ENCODE measurements at places on chromosomes 4 and X.

DNA sequence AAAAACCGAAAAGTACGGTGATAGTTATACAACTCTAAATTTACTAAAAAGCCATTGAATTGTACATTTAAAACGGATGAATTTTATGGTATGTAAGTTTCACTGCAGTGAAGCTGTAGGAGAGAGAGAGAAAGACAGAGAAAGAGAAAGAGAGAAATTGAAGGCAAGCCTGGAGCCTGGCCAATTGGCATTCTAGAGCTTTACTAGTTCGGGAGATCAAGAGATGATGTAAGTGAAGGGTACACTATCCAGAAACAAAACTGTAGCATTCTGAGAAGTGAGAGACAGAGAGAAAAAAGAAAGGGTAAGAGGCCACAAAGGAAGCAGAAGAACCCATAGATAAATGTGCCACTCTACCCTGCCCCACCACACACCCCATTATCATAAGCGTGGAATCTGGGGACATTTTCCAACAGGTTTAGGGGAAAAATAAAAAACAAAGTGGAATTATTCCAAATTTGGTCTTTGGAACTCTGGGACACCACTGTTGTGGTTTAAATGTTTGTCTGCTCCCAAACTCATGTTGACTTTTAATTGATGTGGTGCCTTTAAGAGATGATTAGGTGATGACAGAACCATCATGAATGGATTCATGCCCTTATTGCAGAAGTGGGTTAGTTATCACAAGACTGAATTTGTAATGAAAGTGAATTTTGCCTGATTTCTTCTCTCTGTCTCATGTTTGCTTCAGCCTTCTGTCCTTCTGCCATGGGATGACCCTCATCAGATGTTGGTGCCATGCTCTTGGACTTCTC, 123.0 kb upstream of the PLS3 start:
- DNase-seq = no peak

- DNase-seq = no peak
These were observed 66.9 kb downstream of the SYNPO2 start for GRCh38 chr4:118955515-118955914.

GRCh38 chr4:56424697-56425514, 10.5 kb downstream of the PPAT start:
- DNase-seq = no peak

- DNase-seq = no peak
These were observed 27.1 kb downstream of the PAK3 start for GRCh38 chrX:111123125-111123524.

DNA sequence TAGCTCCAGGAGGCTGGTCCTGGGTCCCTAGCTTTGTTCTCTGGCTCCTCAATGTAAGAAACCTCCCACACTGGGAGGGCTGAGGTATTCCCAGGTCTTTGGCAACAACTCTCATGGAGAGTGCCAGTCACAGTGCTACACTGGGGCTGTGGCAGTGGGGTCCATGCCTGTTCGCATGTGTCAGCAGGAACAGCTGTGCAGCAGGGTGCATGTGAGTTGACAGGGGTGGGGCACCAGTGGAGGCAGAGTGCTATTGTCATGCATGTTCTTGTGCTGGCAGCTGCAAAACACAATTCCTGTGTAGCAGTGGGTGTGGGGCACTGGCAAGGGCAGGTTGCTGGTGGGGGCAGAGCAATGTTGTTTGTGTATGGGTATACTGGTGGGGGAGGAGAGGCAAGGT, 246.0 kb downstream of the CXXC4 start:
- no peak for DNase-seq

DNA sequence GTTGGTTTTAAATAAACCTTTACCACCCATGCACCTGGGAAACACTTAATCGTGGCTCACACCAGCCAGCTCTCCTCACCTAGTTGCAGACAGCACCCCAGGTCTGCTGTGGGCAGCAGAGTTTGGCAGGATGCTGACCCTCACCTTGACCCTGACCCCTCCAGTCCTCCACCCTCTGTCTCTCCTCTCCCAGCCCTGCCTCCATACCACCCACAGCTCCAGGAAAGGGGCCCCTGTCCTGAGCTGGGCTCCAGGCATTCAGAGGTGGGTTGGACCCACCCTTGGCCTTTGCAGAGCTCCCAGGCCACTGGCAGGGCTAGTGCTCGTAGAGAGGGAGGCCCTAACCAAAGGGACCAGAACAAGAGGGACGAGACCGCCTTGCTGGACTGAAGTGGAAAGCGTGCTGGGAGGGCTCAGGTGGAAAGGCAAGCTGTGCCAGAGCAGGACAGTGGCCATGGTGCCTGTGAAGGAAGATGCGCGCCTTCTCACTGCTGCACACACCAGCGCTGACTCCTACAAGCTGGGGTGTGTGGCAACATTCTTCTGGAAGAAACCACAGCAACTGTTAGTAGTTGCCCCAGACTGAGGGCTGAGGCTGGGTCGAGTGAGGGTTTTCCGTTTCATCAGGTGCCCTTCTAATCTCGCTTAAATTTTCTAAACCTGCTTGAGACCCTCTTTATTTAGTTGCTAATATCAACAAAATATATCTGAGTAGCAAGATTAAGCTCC, 10.7 kb upstream of the S100P start:
- no peak for DNase-seq

DNA sequence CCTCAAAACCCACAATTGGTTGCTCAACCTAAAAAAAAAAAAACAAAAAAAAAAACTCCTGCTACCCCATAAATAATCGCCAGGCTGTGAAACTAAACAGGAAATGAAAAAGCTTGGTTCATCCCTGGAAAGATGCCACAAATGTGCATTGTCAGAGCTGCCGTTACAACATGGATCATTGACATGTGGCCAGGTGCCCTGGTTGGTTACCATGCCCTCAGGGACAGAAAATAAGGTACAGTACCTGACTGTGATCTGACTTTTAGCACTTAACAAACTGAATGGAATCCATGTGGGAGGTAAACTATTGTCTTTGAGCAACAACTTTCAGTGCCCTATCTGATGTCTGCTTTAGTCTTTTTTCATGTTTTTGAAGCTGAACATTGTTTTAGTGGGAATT, 118.0 kb upstream of the RPL34 start:
- no peak for DNase-seq

- DNase-seq = no peak
These were observed 130.9 kb upstream of the FAM9B start for GRCh38 chrX:9164533-9165426.

GRCh38 chr4:168734703-168735678, 238.1 kb downstream of the PALLD start:
- no peak for DNase-seq

- no peak for DNase-seq
These were observed 235.7 kb downstream of the NKX6-1 start for GRCh38 chr4:84263415-84263814.

GRCh38 chr4:161604516-161605300, 559.1 kb downstream of the FSTL5 start:
- no peak for DNase-seq

DNA sequence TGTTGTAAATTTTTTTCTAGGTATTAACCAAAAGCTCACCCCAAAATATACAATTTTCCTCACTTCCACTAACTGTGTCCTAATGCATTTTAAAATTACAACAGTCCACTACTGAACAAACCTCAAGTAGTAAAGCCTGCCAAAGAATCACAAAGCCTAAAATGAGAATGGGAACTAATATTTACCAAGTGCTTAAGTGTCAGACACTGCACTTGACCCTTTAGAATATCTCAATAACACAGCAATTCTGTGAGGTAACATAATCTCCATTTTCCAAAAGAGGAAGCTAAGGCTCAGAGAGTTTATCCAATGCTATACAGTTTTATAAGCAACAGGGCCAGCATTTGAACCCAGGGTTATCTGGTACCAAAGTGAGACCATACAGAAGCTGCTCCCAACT, 4.9 kb downstream of the SLC9A7 start:
- no peak for DNase-seq

DNA sequence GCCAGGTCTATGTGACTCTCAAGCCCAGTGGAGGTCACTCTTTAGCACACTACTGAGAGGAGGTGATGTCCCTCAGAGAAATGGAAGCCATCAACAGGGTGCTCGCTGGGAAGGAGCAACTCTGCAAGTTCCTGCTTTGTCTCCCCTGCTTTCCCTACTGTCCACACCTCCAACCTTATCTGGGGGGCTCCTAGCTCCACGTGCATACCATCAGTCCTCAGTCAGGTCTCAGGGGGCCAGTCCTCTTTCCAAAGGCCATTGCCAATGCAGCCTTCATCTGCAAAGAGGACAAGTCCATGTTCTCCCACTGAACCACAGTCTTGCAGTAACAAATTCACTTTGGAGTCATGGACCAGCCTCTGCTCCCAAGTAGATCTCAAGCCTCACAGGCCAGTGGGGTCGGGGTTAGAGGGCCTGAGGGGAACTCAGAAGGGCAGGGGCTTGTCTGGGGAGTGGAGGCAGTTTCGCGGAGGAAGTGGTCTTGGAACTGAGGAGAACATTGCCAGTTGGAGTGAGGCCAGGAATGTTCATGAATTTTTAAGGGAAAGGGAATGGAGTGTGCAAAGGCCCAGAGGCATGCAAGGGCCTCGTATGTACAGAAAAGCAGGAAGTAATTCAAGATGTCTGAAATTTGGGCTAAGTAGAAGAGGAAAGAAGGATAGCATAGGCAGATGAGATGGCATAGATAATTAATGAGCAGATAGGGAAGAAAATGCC, 8.9 kb downstream of the RTL5 start:
- no peak for DNase-seq

DNA sequence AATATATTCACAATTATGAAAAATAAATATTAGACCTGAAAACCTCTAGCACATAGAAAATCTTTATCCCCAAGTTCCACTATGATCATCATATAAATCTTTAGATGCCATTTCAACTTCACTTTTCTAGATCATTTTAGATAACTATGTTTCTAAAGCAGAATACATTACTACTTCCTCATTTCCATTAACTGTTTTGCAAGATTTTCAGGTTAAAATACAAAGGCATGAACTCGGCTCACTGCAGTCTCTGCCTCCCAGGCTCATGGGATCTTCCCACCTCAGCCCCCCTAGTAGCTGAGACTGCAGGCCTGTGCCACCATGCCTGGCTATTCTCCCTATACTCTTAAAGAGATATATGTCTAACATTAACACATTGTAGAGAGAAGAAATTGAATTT, 1365.9 kb upstream of the AGA start:
- DNase-seq = no peak

GRCh38 chr4:161496-162284, 37.4 kb downstream of the ZNF718 start:
- no peak for DNase-seq

DNA sequence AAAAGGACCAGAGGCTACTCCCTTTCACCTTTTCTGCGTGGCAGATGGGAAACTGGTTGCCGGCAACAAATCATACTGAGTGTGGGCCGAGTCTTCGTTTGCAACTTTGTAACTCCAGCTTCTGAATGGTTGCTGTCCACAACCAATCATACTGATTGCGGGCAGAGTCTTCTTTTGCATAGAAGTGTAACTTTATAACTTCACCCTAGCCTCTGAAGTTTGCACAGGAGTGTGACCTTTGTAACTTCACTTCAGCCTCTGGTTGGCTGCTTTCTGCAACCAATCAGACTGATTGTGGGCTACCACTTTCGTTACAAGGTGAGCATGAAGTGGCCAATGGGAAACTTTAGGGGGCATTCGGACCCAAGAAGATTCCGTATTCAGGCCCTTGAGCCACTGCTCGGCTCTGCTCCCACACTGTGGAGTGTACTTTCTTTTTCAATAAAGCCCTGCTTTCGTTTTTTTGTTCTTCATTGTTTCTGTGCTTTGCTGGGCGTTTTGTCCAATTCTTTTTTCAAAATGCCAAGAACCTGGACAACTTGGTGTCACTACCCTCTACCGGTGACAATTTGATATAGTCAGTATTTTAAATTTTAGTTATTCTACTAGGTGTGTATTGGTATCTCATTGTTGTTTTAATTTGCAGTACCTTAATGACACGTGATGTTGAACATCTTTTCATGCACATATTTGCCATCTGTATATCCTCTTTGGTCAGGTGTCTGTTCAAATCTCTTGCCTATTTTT, 9.0 kb upstream of the PAGE5 start:
- no peak for DNase-seq

DNA sequence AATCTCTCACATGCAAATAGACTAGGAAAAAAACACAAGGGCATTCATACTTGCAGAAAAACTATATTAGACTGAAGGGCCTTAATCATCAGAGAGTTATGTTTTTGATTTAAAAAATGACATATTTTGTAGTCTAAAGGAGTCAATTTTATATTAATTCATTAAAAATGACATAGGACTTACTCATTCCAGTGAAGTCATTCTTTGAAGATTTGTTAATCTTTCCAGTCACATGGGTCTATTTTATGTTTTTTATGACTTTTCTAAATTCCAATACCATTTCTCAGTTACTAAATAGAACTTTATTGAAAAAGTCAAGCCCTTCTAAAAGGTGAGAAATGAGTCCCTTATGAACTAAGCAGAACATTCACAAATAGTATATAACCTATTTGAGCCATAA, 743.8 kb upstream of the INTU start:
- no peak for DNase-seq

DNA sequence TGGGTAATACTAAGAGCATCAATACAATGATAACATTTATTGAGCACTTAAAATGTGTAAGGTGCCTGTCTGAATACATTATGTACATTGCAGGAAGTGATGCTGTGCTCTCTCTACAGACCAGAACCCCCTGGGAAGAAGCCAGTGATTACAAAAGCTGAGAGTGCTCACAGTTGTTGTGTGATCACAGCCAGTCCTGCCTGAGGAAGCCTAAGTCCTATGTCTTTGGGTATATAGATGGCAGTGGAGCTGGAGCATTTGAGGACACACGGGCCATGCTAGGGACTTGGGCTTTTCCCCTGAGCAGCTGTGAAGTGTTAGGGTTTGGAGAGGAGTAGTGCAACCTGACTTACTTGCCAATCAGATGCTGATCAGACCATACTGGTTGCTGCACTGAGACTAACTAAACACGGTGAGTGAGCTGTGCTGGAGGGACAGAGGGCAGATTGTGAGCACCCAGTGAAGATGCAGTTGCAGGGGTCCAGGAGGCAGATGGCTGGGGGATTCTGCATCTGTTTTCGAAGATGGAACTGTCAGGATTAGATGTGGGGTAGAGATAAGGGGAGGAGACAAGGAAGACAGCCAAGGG, 60.8 kb upstream of the TBC1D14 start:
- no peak for DNase-seq

DNA sequence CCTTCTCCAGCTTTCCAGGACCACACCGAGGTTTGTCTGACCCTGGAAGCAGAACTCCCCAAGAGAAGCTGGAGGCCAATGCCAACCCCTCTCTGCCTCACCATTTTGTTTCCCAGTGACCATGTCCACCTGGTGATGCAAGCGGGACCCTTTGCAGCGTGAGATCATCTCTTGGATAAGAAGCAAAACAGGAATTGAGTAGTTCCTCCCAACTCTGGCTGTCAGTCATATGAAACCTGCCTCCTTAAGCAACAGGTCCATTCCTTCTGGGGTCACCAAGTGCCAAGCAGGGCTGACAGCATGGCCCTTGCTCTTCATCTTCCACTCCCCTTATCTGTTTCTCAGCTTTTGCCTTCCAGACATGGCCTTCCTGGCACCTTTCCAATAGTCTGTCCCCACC, 41.3 kb upstream of the MTM1 start:
- no peak for DNase-seq

GRCh38 chr4:6889736-6890324, 19.8 kb upstream of the TBC1D14 start:
- no peak for DNase-seq
